ENCODE measurements at places on chromosomes 7 and 10.

DNA sequence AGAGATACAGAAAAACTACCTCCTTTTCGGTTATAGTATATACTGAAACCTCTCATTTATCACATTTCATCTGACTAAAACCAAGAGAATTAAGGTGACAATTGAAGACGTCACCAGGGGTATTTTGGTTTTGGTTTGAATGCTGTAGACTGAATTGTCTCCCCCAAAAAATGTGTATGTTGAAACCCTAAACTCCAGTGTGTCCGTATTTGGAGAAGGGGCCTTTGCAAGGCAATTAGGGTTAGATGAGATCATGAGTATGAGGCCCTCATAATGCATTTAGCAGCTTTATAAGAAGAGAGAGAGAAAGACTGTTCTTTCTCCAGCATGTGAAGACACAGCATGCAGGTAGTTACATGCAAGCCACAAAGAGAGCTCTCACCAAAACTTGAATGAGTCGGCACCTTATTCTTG lies 59.5 kb downstream of the CACNA2D1 start:
- no peak for DNase-seq

- no peak for DNase-seq
These were observed 2.1 kb downstream of the EPHB4 start for GRCh38 chr7:100825215-100825671.

GRCh38 chr7:40889539-40889938 lies 754.7 kb downstream of the SUGCT start:
- DNase-seq = no peak

DNA sequence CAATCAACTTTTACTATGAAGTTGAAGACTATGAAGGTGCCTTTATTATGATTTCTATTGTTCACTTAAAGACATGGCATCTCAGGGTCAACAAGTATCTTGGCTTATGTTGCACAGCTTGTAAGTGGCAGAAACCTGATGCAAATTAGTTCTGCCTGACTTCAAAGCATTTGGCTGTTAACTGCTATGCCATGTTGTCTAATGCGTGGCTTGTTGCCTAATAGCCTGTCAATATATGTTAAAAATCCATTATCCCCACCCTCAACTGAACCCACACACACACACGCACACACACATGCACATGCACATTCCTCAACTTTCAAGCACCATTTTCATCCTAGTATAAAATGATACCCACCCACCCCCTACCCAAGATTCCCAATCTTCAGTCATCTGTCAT lies 217.1 kb downstream of the NRG3 start:
- no peak for DNase-seq

DNA sequence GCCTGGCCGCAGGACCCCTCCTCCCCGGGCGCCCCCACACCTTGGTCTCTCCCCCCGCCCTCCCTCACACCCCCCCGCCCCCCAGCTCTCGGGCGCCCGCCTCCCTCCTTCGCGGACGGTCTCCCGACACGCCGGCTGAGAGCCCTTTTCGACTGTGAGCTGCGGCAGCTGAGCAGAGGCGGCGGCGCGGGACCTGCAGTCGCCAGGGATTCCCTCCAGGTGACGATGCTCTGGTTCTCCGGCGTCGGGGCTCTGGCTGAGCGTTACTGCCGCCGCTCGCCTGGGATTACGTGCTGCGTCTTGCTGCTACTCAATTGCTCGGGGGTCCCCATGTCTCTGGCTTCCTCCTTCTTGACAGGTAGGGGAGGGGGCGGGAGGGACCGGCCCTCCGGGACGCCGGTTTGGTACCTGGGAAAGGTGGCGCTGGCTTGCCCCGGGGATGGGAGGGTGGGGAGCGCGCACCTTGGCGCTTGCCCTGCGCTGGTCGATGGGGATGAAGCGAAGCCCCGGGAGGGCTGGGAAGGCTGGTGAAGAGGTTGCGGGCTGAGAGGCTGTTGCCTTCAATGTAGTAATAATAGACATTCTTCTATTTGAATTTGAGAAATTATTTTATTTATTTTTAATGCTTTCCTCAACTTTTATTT lies at the start of gene BMPER:
Gene BMPER, plus strand, starts transcription at position 151 of the 644 bp plus-strand sequence. Its CDS starts 75 bp downstream, at position 226.
- DNase-seq = no peak

DNA sequence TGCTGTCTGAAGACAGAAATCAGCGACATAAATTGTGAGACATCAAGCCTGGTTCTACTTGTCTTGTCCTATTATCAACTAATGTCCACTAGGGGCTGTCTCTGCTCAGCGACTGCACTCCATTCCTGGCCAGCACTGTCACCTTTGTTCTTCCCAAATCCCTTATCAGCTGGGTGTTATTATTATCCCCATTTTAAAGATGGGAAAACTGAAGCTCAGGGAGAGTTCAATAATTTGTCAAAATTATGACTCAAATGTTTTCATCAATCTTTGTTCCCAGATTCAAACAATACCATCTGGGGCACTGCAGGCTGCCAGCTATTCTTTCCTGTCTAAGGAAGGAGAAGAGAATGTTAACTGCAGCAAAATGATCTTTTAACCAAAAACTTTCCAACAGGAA lies 431.6 kb upstream of the NFE2L3 start:
- no peak for DNase-seq

DNA sequence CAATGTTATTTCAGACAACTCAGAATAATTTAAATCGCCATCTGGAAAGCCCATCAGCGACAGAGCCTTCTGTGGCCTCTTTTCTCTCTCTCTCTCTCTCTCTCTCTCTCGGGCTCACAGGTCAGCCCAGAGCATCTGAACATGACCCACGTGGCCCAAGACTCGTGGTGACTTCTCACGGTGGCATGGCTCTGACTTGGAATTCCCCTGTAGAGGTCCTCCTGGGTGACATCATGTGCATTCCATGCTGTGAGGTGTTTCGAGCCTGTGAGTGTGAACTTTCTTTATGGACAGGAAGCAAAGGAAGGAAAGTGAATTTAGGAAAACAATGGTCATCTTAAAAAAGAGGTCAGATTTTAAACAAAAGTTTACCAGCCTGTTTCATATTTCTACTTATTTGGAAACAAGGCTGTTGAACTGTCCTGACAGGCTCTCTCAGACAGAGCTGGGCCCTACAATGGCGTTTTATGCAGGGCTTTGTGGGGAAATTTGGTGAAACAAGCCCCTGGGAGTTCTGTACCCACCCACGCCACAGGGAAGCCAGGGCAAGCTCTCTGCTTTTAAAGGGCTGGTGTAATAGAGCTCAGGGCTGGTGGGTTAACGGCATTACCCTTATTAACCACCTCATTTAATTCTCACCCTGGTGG lies 359.7 kb upstream of the ZNF32 start:
- no peak for DNase-seq

DNA sequence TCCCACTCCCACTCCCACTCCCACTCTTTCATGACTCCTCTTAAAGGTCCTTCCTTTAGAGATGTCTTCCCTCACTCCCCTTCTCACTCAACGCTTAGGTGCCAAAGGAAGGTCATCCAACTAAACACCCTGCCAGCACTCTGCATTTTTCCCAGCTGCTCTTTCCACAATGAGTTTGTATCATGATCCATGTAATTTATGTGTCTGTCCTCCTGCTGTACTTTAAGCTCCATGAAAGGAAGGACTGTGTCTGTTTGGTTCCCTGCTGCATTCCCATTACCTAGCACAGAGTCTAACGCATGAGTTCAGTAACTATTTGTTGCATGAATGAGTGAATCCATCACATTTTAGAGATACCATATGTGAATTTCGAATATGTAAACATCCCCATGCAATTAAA lies 252.7 kb downstream of the KIF20B start:
- DNase-seq = no peak

DNA sequence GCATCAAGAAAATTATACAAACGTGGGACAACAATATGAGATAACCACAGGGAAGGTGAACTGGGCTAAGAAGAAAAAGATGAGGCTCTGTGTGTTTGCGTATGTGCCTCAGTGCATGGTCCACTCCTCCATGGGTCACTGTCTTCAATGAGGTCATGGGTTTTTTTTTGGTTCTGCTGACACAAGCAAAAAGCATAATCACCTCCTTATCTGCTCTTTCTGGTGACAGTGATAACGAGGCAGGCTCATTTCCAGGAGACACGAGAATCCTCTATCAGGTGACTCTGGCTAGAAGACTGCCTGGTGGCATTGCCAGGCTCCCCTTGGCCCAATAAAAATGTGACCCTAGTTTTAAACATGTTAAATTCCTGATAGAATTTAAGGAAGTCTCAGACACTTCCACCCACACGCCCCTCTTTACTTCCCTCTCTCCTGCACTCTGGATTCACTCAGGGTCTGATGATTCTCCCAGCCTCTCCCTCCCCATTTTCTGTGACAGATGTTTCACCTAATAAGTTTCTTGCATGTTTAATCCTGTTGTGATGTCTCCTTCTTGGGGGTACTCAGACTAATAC lies 35.3 kb upstream of the CDCA7L start:
- no peak for DNase-seq
